CD4-positive, alpha-beta T cell treated with Interleukin-6 for 4 hours (primary cell): ENCODE measurements at places on chromosomes 1 and 21.

DNA sequence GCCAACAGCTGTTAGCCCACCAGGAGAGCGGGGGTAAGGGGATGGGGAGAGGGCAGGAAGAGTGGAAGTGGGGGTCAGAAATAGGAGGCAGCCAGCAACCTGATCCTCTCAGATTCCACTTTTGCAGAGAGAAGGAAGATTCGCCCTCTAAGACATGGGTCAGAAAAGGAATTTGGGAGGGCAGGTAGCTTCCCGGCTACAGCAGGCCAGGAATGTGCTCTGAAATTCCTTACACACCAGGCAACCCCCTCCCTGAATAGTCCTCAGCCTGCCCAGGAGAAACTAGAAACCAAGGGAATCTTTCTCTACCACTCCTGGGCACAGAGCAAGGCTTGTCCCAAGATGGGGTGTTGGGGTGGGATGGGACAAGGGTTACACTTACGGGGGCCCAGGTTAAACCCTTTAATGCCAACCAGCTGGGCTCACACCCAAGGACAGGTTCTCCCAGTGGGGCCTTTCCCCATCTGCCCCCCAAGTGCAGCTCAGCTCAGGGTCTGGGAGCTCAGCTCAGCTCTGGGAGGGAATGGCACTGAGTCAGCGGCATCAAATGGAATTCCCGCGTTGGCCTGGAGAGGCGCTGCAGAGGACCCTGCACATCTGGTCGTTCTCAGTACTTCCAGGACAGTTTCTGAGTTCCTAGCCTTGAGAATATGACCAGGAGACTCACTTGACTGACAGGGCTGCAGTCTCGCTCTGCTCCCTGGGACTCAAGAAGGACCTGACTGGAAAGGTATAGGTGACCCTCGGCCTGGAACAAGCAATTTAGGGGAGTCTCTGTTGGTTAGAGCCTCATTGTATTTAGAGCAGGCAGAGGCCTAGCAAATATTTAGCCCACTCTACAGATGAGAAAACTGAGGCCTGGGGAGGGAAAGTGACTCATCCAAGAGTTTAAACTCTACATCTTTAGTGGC is 761 bp downstream of the TNNT2 start:
- DNase-seq = no peak

DNA sequence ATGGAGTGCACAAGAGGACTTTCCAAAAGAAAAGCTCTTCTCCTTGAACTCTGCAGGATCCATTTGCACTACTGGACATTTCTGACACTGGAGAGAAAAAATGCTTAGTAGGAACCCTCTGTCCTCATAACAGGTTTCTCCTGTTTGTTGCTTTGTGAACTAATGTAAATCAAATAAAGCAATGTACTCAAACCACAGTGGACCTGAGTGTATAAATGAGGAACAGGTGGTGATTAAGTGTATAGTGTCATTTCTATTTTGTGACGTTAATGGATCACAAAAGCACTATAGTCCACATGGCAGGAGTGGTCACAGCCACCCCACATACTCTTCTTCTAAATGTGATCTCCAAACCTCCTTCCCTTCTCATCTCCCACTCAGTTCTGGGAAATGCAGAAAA is 268.4 kb upstream of the DUSP10 start:
- DNase-seq = no peak

DNA sequence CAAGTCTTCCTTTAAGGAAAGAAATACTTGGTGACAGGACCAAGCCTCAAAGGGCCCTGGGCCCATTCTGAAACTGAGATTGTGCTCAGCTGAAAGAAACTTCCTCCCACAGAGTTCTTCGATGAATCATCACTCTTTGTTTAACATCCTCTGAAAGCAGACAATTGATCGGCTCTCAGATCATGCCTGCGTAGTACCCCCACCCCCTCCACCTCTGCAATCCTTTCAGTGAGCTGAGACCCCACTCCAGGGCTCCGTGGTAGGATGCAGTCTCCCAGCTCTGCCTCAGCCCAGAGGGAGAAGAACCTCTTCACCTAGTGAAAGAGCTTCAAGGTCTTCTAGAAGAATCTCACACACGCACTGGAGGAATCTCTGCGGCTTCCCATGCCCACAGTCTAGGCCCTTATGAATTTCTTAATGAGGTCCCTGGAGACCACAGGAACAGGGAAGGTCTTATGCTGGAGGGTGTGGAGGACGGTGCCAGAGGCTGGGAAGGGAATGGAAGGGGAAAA is 104.9 kb upstream of the SOD1 start:
- peak; percentile 45 for DNase-seq

DNA sequence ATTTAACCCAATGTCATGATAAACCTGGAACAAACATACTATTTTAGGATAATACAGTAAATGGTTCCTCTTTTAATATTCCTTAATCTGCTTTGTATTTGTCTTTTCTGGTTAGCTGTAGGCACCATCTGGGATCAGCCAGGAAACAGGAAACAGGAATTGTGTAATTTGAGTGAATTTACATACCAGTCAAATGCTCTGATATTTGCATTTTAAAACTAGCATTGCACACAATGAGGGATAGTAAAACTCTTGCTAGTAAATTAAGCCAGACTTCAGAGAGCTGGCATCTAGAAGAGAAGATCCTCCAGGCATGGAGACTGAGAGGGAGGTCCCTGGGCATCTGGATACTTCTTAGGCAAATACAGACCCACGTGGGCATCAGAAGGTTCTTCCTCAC is 103.5 kb downstream of the HMCN1 start:
- DNase-seq = no peak

GRCh38 chr1:212218911-212219310 is 66.3 kb upstream of the PPP2R5A start:
- no peak for DNase-seq

DNA sequence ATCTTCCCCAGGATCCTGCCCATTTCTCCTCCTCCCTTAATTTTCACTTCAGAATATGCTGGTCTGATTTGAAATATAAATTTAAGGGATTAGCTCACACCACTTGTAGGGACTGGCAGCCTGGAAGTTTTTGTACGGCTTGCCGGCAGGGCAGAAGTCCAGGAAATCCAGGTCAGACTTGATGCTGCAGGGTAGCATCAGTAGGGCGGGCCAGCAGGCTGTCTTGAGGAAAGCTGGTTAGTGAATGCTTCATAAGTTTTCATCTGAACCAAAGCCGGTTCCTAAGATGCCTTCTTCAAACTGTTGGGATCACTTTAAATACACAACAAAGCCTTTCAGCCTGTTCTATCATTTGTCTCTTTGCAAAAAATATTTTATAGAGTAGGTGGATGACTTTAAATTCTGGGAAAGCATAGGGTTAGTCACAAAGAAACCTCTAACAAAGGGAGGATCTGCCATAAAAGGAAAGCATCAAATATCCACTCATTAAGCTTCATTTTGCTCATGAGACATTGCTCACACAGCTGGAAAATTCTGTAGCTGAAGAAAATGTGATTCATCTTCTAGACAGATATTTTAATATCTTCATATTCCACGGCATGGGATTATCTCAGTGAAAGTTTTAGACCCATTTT is 90.7 kb upstream of the GFI1 start:
- no peak for DNase-seq

- DNase-seq = no peak
Measured at GRCh38 chr1:224816062-224816461, 113.4 kb upstream of the DNAH14 start.

- DNase-seq = peak; percentile 70
Measured at GRCh38 chr1:40951943-40952743, 27.4 kb upstream of the CTPS1 start.

DNA sequence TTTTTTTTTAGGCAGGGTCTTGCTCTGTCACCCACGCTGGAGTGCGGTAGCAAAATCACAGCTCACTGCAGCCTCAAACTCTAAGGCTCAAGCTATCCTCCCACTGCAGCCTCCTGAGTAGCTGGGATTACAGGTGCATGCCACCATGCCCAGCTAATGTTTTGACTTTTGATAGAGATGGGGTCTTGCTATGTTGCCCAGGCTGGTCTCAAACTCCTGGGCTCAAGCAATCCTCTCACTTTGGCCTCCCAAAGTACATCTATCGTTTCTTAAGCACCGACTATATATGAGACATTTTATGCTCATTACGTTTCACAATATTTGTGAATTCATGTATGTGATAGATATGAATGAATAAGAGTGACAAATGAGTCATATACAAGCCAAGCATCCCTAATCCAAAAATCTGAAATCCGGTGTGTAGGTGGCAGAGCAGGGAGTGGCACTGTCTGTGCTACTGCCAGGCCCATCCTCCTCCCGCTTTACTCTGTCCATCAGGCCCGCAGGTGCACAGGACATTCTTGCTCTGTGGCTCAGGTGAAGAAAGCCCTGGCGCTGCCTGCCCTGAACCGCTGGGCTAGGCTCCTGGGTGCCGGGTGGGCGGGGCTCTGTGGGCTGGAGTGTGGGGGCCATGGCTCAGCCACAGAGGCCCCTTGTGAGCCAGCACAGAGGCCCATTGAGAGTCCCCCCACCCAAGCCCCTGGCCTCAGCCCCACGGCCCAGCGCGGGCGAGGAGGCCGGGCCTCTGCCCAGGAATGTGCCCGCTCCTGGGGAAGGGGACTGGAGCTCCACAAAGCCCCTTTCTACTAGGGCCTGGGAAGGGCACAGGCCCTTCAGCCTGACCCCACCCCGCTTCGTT is 45.3 kb downstream of the HSPG2 start:
- no peak for DNase-seq

- DNase-seq = no peak
Measured at GRCh38 chr1:30188999-30189398, 534.4 kb downstream of the MATN1 start.

DNA sequence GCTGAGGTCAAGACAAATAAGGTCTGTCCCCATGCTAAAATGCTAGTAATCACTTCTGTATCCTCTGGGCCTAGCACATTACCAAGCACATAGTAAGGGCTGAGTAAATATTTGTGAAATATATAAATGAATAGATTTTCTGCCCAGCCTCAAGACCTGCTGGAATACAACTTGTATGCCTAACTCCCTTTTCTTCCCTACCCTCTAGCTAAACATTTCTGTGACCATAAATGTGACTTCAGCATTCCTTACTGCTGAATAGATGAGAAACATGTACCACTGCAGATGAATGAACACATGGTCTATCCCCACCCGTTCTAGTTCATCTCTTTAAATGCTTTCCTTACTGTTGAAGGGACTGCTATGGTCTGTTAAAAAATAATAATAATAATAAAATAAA is 209.0 kb upstream of the HOOK1 start:
- no peak for DNase-seq

GRCh38 chr1:160062230-160062532 is 7.8 kb downstream of the KCNJ10 start:
- no peak for DNase-seq

- no peak for DNase-seq
Measured at GRCh38 chr1:97660431-97661105, 260.3 kb downstream of the DPYD start.

GRCh38 chr1:13790290-13791030 is 90.5 kb downstream of the PRDM2 start:
- peak; percentile 15 for DNase-seq

GRCh38 chr1:70348399-70349165 is 5.9 kb downstream of the ANKRD13C start:
- DNase-seq = no peak

GRCh38 chr1:30323841-30324240 is 399.5 kb downstream of the MATN1 start:
- DNase-seq = no peak

DNA sequence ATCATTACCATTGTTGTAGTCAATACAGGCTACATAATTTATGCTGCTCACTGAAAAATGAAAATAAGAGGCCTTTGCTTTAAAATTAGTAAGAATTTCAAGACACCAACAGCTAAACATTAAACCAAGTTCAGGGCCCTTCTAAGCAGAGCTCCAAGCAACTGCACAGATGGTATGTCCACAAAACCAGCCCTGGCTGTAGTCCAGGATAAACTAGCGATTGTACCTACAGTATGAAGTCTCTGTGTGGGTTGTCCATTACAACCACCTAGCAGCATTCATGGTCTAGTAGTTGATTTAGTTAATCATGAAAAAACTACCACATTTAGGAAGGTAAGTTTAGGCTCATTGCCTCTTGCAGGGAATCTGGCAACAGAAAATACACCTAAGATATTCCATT is 35.3 kb downstream of the CLCA4 start:
- DNase-seq = no peak

DNA sequence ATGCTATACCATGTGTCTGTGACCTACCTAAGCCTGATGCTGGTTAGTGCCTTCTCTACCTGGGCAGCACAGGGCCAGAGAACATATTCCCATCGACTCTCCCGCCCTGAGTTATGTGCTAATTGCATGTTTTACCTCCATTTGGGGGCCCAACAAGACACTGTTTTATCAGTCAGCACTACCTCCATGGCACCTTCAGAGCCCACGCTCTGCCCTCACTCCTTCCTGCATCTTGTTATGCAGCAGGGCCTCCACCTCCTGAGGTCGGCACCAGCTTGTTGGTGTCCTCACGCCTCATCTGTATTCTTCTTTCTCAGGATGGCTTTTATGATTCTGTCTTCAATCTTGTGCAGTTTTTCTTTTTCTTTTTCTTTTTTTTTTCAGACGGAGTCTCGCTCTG is 11.9 kb downstream of the WNT9A start:
- no peak for DNase-seq
